Amniotic stem cell (primary cell): ENCODE measurements at places on chromosomes 5 and 9.

DNA sequence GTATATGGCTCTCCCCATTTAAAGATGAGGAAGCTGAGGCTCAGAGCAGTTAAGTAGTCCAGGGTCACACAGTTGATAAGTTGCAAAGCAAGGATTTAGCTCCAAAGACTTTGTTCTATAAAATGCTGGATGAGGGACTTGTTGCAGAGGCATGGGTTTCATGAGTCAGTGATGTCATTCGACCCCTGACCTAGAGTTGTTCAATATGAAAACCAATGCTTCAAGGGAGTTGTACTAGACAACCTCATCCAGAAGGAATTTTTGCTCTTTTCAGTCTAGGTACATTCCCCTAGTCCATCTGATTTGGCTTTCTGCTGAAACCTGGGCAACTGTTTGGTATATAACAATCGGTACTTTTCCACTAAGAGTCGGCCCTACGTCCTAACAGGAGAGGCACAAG is 550.4 kb downstream of the EBF1 start:
- DNase-seq, result no peak

DNA sequence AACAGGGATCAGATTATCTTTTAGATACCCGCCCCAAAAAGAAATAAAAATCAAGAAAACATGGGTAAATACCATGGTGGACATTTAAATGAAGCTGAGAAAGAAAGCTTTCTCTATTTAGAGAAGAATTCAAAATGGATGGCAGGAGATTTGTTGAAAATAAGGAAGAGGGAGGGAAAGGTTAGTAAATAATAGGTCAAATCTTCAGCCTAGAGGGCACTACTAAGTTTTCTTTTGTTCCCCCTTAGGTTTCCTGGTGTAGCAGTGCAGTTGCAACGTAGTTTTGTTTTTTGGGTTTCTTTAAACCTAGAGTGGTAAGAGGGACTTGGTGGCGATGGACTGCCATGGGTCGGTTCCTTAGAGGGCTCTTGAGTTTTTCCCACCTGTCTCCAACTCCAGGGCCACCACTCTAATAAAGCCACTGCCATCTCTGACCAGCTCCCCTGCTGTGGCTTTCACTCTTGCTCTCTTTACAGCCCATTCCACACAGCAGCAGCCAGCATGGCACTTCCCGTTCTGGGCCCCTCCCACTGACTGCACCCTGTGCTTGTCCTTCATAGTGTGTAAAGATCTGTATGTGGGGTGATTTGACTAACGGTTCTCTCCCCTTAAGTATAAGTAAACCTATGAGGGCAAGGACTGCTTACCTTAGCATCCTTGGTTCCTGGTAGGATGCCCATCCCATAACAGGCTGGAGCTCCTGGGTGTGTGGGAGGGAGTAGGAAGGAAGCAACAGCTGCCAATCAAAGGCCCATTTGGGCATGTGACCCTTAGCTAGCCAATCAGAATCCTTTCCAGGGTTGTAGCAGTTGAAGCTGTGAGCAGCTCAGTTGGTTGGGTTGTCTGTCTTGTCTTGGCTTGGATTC is 118.3 kb downstream of the SLC1A3 start:
- DNase-seq, result no peak

DNA sequence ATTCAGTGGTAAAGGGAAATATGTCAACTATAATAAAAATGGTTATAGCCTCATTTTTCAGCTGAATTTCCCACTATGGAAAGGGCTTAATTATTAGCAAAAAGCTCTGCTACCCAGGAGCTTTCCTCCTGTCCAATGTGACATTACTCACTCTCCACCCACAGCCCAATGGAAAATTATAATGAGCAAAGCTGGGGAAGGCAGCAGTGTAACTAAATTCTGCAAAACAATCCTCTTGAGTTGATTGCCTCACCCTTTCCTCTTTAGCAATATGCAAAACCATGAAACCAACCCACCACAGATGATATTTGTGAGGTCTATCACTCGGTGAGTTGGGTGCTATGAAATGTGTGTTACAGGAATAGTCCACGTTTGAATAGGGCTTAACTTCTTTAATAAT is 14.0 kb upstream of the PLPPR1 start:
- no peak for DNase-seq

DNA sequence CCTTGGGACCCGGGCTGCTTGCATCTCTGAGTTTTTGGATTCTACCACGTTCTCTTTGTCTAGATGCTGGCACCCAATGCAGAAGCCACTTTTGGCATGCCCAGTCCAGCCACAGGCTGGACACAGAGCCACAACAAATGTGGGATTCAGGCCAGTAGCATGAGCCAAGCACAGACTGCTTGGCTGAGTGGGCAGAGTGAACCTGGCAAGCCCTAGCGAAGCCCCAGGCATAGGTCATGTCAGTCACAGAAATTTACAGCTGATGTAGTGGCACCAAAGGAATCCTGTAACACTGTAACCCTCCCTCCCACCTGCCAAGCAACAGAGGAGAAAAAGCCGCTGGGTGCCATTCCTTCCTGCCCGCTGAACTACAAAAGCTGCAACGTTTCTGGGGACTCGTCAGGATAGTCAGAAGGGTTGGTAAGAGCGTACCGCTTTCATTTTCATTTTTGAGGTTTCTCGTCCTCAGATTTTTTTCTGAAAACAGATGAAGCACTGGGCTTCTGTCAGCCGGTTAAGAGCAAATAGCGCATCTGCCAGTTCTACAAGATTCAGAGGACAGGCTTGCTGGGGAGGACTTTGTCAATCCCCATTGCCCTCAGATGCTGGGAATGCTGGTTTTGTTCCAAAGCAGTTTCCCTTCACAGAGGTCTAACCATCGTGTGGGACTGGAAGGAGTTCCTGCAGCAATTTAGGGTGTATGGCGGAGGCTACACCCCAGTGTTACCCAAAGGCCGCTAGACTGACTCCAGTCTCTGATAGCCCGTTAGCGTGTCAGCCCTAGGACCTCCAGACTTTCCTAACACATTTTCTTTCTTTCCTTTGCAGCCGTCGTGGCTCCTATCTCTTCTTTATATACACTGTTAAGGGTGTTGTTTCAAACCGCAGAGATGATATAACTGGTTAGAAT is 399.0 kb downstream of the HTR1A start:
- no peak for DNase-seq

GRCh38 chr9:16987026-16987425 is 116.6 kb upstream of the BNC2 start:
- DNase-seq, result no peak

DNA sequence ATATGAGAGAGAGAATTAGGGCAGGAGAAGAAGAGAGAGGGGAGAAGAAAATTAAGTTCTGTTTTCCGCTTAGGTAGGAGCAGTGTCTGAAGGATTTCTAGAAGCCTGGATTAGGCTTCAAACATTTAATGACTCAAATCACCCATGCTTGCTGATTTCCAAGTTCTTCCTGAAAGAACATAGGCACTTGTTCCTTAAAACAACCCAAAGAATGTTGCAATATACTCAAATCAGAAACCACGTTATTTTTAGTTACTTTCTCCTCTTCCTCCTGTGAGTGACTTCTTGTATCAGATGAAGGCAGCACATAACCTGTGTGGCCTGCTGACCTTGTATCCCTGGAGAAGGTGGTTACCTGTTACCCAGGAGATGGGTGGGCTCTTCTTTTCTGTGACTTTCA is 351.5 kb upstream of the KLF4 start:
- DNase-seq, result no peak

GRCh38 chr5:121979691-121980090 is 17.9 kb downstream of the SRFBP1 start:
- DNase-seq, result no peak

DNA sequence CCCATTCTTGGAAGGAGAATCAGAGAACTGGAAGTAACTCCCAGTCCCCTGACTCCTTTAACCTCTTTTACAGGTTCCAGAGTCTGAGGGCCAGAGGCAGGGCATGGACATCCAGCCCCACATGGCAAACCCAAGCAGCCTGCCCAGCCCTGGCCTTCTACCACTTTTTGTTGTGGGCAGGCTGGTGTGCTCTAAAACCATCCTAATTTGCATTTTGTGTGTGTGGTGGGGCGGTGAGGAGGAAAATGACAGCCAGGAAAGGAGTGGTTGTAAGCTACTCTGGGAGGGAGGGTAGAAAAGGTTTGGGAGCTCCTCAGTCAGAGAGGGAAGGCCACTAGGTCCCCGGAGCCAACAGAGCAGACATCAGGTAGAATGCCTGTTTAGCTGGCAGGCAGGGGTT is 90.6 kb downstream of the PSD2 start:
- no peak for DNase-seq

DNA sequence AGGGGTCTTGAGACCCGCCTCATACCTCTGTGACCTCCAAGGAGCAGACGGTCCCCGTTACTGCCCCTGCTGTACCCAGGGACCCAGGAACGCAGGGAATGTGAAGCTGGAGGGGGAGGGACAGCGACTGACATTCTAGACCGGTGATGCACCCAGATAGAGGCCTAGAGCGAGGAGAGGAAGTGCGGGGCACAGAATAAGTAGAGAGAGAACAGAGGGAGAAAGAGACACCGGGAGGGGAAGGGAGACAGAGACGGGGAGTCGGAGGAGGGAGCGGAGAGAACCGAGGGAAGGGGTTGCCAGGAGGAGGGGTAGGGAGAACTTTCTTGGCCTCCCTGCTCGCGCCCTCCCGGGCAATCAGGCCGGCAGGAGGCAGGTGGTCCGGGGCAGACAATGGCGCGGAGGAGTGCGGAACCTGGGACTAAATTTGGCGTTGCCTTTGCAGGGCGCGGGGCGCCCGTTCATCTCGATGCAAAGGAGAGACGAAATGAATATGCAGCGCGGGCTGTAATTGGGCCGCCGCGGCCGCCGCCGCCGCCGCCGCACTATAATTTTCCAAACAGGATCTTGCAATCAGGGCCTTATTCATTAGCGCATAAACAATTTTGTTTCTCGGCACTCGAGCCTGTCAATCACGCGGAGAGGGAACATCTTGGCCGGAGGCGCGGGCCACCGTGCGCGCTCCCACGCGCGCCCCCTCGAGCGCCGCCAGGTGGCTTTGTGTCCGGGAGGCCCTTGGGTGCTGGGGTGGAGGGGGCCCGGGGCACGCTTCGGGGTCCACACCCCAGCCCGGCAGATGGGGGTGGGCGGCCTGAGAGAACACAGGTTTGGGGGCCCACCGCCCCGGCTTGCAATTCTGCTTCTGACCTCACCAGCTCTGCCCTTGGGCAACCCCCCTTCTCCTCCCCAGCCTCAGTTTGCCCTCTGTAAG is 33.0 kb downstream of the NDUFA8 start:
- no peak for DNase-seq

DNA sequence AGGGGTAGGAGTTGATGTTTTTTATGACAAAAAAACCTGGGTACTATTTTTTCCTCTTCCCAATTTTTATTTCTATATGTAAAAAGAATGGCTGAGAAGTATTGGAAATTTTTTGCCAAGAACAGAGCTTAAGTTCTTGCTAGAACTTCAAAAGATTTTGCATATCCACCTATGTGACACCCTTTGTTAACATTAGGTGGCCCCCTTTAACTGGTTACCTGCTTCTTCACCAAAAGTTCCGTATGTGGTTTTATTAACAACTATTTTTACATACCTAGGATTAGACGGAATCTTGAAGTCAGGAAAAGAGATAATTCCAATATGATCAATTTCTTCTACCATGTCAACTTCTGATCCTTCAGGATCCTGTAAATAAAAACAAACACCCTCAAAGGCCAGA is 15.5 kb downstream of the C5 start:
- no peak for DNase-seq

- DNase-seq, result no peak
Observed at GRCh38 chr5:132479111-132479951, 11.2 kb downstream of the IRF1 start.

DNA sequence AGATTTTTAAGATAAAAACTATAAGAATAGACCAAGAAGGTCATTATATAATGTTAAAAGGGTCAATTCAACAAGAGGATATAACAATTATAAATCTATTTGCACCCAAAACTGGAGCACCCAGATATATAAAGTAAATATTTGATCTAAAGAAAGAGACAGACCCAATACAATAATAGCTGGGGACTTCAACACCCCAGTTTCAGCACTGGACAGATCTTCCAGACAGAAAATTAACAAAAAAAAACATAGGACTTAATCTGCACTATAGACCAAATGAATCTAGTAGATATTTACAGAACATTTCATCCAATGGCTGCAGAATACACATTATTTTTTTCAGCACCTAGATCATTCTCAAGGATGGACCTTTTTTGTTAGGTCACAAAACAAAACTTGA is 331.9 kb downstream of the SPOCK1 start:
- no peak for DNase-seq

DNA sequence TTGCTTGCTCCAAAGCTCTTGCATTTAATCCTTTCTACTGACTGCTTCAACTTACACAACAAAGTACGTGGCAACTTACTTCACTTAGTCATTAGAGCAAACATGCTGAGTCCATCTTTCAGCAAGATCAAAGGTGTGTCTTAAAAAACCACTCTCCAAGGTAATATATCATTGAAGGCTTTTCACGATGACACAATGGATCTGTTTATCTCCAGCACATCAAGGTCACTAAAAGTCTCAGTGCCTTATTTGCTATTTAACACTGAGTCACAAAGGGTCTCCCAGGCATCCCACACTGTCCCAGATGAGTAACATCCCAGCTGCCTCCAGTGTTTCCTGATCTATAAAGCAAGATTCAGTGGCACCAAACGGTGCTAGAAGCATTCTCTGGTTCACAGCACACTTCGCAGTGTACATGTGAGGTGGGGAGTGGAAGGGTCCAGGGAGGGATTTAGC is 3.7 kb upstream of the CLK4 start:
- no peak for DNase-seq

- DNase-seq, result no peak
Observed at GRCh38 chr5:9483779-9484178, 62.1 kb downstream of the SEMA5A start.

- no peak for DNase-seq
Observed at GRCh38 chr9:109086221-109086620, 33.5 kb downstream of the TMEM245 start.

- DNase-seq, result no peak
Observed at GRCh38 chr9:86924206-86924605, 23.1 kb downstream of the GAS1 start.

- DNase-seq, result peak; percentile 19
Observed at GRCh38 chr5:125232779-125233230, 486.4 kb upstream of the ZNF608 start.

DNA sequence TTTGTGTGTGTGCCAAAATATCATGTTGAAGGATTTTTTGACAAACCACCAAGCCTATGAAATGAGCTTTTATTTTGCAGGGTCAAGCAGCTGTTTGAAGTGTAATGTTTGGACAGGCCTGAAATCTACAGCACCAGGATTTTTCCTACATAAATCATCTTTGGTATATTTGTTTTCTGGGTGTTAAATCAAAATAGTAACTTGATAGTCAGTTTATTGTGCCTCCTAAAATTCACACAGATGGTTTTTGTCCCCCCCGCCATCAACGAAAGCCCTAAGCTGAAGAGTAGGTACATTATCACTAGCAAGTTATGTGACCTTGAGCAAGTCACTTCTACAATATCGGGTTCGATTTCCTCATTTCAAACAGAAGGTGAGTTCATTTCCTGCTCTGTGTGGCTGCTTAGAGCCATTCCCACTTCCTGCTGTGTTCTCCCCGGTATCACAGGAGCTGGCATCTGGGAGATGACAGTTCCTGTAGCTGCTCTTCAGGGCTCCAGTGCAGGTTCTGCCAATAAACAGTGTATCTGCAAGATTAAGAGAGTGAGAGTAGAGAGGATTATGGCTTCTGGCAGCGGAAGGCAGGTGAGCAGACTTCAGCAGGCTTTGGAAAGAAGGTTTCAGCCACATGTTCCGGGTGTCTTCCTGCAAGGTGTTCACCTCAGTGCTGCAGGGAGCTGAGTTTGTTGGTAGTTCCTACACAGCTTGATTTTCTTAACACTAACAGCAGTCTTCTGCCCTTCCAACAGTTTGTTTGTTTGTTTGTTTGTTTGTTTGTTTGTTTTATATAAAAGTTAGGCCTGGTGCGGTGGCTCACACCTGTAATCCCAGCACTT is 48.4 kb upstream of the GNE start:
- no peak for DNase-seq

GRCh38 chr5:3373391-3373790 is 222.2 kb upstream of the IRX1 start:
- DNase-seq, result no peak
